RWPE1 (cell line): ENCODE measurements at places on chromosomes 12 and 14.

GRCh38 chr12:123757561-123757960 lies 4.5 kb upstream of the DNAH10 start:
- no peak for DNase-seq

DNA sequence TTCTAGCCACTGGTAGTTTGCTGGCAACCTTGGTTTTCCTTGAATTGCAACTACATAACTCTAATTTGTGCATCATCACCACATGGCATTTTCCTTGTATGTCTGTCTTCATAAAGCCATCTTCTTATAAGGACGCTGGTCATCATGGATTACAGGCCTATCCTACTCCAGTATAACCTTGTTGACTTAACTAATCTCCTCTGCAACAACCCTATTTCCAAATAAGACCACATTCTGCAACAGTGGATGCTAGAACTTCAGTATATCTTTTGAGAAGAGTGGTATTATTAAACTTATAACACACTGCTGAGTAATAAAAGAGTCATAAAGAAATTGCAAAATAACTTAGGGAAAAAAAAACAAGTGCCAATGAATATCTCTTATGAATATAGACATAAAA lies 511.8 kb upstream of the FOXG1 start:
- DNase-seq, result no peak

GRCh38 chr12:116714175-116714574 lies 23.7 kb downstream of the SPRING1 start:
- no peak for DNase-seq

GRCh38 chr12:111368291-111368787 lies 556 bp downstream of the PHETA1 start:
- peak; percentile 25 for DNase-seq

- no peak for DNase-seq
These were observed 52.7 kb upstream of the SYNE2 start for GRCh38 chr14:63800083-63800482.

- DNase-seq, result peak; percentile 70
These were observed 10.9 kb downstream of the LRTM2 start for GRCh38 chr12:1830981-1831963.

GRCh38 chr14:98069712-98070171 lies 1202.3 kb downstream of the BCL11B start:
- DNase-seq, result peak; percentile 87

- DNase-seq, result peak; percentile 2
These were observed 75.4 kb downstream of the IFT81 start for GRCh38 chr12:110199339-110200123.

DNA sequence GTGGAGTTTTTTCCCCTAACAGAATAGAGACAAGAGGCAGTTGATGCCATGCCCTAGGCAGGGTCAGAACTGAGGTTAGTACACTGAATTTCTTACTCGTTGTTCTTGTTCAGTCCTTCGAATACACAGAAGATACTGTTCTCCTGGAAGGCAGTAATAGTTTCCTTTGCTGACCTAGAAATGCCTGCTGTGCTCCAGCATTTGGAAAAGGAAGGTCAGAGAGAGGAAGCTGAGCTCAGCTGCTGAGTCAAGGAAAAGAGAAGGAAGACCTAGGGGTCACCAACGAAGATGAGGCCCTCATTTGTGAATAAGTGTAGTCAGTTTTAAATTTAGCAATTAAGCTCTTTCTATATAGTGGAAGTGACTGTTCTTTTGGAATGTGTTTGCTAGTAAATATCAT lies 100.1 kb downstream of the CRADD start:
- no peak for DNase-seq

GRCh38 chr12:33670284-33670683 lies 230.7 kb upstream of the SYT10 start:
- no peak for DNase-seq
